ENCODE measurements at places on chromosomes 1 and 21.

DNA sequence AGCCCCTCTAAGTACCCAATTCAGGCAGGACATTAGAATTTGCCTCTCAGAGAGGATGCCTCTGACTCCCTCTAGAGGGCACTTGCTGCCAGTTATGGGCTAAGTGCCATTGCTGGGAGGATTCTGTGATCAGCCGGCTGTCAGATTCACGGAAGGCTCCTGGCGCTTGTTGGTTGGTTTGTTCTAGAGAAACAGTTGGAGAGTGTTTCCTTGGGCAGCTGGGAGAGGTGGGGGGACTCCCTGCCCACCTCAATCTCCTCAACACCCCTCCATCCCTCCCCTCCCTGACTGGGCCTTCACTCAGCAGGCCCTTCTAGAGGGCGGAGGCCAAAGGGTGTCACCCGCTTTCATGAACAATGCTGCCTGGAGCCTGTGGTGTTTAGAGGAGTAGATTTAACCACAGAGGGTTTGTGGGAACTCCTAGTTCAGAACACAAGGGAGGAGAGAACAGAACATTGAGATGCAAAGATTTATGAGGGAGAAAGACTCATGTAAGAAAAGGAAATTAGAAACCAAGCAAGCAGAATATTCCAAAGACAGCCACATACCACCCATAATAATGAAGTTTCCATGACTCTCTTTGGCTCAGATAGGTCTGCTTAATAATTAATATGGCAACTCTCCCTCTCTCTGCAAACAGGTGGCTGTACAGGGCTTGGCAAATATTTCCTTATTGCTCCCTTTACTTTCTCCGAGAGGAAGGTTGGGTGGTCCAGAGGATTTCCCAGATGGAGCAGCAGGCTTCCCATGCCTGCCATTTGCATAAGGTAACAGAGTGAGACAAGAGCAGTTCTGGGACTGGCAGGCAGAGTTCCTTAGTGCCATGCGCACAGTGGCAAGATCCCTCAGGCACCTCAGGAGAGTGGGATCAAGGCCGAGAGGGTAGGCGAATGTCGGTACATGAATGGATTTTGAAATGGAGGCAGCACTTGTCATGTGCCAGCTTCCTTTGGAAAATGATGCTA is 30.0 kb upstream of the ACP6 start:
- peak; percentile 51 for DNase-seq

GRCh38 chr1:95888941-95889390 is 655.0 kb downstream of the RWDD3 start:
- peak; percentile 66 for DNase-seq

GRCh38 chr1:88472714-88473113 is 211.4 kb upstream of the PKN2 start:
- no peak for DNase-seq

DNA sequence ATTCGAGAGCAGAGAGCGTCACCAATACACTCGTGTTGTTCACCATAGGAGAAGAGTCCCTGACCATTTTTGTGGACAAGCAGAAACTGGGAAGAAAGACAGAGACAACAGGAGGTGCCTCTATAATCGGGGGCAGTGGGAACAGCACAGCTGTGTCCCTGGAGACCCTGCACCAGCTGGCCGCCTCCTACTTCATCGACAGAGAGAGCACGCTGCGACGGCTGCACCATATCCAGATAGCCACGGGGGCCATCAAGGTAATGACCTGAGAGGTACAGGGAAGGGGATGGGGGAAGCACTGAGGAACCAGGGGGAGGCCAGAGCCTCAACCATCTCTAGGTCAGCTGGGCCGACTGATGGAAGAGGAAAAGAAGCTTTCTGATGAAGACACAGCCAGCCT is 86.4 kb downstream of the BRINP2 start:
- no peak for DNase-seq

DNA sequence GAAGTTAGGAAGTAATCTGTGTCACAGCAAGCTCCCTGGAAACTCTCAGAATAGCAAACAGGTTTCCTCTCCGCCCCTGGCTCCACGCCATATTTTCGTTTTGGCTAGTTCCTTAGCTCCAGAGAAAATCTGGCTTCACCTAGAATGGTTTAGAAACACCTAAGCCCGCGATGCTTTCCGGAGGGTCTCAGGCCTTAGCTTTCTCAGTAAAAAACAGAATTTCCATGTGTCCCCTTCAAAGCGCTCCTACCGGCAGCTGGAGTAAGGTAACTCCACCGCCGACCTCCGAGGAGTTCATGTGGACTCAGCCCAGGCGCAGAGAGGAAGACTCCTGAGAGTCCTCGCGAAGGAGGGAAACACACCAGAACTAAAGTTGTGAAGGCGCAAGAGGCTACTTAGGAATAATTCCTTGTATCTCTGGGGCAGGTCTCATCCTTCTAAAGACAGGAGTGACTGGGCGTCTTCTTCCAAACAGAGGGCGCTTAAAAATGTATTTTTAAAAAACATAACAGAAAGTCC is 406 bp downstream of the KIAA0040 start:
- DNase-seq = no peak
